Stimulated activated CD4-positive, alpha-beta T cell treated with anti-CD3 and anti-CD28 coated beads, Interleukin-12 subunit alpha, Interleukin-12 subunit beta, amount 100 ng/mL, for 24 hours (primary cell): ENCODE measurements at places on chromosomes 4 and X.

DNA sequence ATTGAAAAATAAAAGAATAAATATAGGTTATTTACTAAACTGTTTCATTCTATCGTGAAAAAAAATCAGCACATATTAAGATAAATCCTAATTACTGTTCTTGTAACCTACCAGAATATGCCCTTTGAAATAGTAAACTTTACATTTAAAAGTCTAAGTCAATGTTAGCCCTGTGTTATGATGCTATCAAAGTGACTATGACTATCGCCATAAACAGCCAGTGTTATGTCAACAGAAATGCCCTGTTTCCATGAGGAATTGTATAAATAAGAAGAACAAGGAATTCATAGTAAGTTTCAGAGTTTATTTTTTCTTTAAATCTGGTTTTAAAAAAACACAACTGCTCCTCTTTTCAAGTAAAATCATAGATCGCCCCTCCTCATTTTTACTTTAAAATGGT is 11.4 kb downstream of the NR3C2 start:
- DNase-seq = no peak

GRCh38 chrX:129462707-129463106 is 60.6 kb downstream of the SMARCA1 start:
- DNase-seq = no peak

DNA sequence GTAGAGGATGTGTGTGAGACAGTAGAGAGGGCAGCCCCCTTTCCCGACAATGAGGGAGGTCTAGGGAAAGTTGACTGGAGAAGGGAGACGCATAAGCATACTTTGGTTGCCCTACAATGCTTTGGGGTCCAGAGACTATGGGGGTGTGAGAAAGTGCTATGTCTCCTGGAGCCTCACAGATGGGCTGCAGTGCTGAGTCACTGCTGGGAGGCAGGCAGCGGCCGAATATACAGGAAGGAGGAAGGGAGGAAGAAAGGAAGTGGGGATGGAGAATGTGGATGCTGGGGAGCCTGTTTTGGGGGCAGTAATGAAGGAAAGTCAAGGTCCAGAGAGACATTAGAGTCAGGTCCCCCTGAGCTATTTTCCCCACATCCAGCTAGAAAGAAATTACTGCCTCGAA is 12.7 kb downstream of the DRP2 start:
- DNase-seq = no peak

DNA sequence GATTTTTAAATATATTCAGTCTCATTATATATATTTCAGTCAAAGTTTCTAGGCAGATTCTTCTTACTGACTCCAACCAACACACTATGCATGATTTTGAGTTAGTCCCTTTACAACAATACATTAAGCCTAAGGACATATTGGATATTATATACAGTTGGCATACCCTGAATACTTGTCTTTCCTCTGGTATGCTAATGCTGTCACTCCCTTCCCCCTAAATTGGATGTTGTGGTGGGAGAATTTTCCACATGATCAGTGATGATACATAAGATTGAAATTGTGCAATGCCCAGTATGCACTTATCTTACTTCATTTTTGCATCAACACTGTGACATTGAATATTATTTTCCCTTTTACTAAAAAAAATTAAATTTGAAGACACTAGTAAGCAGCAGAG is 935.2 kb downstream of the PCDH7 start:
- no peak for DNase-seq

GRCh38 chrX:71671043-71671780 is 3.9 kb downstream of the LOC101059915 start:
- peak; percentile 47 for DNase-seq

DNA sequence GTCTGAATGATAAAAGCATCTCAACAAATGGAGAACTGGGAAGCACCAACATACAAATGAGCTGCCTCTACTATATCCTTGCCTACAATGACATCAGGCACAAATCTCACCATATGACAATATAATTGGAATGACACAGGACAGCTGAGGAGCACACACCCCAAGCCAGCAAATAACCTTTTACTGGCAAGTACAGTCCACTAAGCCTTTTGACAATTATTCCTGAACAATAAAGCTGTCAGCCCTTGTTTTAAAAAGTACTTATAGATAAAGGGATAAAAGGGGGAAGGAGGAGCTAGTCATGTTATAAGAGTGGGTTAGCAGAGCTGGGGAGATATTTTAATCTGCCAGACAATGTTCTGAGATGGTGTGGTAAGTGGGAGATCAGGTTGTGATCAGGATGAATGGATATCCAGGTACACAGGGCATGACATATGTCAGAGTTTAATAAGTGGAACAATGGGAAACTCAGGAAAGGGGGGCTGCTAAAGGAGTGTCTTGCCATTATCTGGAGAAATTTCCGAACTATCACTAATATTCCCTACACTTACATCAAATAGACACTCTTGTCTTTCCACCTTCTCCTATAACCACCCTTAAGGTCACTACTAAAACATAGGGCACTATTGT is 127.6 kb downstream of the GPC3 start:
- no peak for DNase-seq

GRCh38 chrX:19956923-19957322 is 33.9 kb downstream of the BCLAF3 start:
- DNase-seq = no peak

- DNase-seq = no peak
These were observed 123.4 kb downstream of the MFAP3L start for GRCh38 chr4:169902658-169903345.

GRCh38 chr4:68895561-68896198 is 55.9 kb downstream of the UGT2A3 start:
- DNase-seq = no peak

GRCh38 chrX:8636497-8636896 is 95.4 kb downstream of the ANOS1 start:
- no peak for DNase-seq

- DNase-seq = no peak
These were observed 24.9 kb upstream of the CXXC4 start for GRCh38 chr4:104519588-104519987.

- DNase-seq = no peak
These were observed 1.8 kb downstream of the SERPINA7 start for GRCh38 chrX:106036716-106037115.

DNA sequence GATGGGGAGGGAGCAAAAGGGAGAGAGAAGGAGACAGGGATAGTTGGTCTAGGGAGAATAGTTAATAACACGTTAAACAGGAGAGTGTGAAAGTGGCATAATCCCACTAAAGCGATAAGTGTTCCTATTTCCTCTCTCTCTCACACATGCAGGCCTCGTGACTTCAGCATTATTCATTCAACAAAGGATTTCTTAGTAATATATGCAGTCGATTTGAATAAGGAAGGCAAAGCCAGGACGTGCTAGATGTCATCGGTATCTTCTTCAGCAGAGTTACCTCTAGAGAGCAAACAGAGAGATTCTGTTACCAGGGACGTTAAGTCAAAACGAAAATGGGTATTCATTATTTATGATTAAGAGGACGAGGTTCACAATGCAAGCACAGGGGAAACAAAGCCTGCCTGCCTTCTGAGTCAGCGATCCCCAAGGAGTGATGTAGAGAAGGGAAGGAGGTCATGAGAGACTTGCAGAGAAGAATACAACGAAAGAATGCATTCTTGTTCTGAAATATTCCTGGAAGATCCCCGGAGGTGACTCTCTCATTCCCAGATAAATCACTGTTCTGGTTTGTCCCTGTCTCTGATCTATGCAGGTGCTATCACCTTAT is 1048.4 kb downstream of the NLGN4X start:
- DNase-seq = no peak

- no peak for DNase-seq
These were observed 10.7 kb upstream of the CXCL8 start for GRCh38 chr4:73729534-73730165.

DNA sequence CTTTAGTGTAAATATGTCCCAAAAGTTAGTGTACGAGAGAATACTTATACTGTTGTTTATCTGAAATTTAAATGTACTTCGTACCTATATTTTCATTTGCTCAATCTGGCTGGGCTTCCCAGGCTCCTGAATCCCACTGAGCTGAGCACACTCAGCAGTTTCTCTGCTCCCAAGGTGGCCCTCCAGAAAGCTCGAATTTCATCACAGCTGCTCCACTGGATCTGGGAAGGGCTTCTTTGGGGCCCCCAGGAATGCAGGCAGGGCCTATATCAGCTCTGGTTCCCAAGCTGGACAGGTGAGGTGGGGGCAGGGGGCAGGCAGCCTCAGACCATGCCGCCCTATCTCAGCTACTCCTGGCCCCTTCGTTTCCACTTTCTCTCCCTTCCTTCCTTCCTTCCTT is 1.5 kb upstream of the FATE1 start:
- no peak for DNase-seq

DNA sequence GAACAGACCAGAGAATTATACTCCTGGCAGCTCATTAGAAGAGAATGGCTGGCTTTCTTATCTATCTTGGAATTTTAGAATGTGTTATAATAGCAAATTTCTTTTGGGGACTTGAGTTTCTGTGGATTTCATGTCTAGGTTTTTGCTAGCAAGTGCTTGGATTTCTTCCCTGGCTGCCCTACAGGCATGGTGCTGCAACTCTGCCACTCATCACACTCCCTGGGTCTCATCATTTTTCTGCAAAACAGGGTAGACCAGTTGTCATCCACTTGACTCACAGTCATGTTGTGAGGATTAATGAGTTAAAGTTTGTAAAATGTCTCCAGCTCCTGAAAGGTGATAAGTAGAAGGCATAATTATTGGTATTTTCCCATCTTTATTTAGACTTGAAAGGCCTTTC is 60.7 kb upstream of the LCORL start:
- DNase-seq = no peak

- DNase-seq = no peak
These were observed 195.8 kb downstream of the MAML3 start for GRCh38 chr4:139957986-139958738.

DNA sequence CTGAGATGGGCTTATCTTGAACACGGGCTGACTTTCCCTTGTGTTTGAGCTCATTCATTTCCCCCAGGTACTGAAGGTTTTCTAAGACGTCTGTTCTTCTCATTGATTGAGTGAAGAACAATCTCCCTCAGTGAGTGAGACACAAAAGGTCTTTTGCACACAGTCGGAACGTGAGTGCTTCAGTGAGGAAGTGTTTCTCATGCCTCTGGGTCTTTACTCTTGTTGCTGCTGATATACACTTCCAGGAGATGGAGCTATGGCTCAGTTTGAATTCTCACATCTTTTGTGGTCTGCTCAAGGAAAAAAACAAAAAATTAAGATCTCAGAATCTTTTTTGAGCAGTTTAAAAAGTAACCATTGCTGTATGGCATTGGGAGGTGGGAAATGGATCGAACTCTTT is 981.9 kb upstream of the TENM3 start:
- DNase-seq = no peak

- DNase-seq = no peak
These were observed 479.6 kb downstream of the CCSER1 start for GRCh38 chr4:90606781-90607180.

DNA sequence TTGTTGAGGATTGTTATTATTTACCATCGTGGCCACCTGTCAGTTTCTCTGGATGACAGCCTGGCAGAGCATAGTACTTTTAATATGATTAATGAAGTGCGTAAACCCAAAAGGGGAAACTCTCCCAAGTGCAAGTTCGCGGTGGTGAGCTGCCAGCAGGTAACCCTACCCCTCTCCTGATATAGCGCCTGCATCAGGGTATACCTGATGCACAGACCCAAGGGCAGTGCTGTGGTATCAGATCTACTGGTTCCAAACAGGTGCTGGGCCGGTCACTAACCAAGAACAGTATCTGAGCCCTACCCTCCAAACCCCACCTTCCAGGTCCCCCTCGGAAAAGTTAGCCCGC is 1.6 kb downstream of the RNF150 start:
- DNase-seq = no peak

DNA sequence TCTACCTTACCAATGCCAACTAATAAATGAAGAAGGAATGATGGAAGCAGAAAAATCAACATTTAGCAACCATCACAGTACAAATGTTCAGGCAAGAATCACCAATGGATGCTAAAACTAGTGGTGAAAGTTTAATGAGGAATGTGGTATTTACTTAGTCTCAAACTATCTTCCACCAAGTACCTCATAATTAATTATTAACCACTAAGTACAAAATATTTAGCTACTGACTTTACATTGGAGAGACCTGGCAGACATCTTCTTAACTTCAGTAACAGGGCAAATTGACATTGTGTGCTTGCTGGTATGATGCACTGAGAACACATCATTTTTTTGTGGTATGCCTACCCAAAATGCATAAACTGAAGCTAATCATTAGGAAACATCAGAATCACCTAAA is 82.4 kb downstream of the DLG3 start:
- DNase-seq = no peak

DNA sequence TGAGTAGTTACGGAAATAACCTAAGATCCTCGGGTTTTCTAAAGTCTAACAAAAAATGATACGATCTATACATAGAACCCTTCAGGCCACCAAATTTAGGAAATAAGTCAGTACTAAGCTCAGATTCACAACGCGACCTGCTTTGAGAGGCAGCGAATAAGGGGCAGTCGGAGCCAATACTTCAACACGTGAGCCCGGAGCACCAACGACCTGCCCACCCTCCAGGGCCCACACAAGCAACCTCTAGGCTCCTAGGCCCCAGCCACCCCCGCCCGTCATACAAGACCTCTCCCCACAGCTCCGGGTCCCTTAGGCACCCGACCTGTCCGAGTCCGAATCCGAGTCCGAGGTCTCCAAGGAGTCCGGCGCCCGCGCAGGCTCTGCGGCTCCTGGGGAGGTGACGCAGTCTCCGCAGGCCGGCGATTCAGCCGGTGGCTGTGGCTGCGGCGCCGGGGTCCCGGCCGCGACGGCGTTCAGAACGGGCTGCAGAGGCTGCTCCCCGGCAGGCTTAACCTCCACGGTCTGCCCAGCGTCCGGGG is 580 bp downstream of the NAF1 start:
- peak; percentile 42 for DNase-seq

- DNase-seq = no peak
These were observed 153.6 kb downstream of the SOWAHB start for GRCh38 chr4:76744241-76744921.

- DNase-seq = no peak
These were observed 10.5 kb downstream of the LGI2 start for GRCh38 chr4:25020236-25020635.

DNA sequence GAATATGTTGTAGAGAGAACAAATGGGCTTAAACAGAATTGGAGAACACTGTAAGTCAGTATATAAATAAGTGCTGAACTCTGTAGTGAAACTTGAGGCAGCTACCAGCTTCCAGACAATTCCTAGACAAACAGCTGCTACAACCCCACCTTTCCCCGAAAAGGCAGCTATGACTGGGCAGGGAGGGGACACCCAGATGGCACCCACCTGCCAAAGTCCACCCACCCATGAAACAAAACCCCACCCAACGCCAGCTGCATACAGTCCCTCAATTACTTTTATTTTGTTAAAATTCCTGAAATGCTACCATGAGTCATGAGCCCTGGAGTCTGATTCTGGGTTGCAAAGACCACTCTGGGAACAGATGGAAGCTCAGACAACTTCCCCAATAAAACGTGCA is 24.4 kb downstream of the RELL1 start:
- no peak for DNase-seq

GRCh38 chr4:4869731-4870571 is 10.5 kb downstream of the MSX1 start:
- no peak for DNase-seq

- DNase-seq = no peak
These were observed 223.9 kb upstream of the ANKRD50 start for GRCh38 chr4:124936427-124936826.
